ENCODE measurements at places on chromosomes 2 and 18.

GRCh38 chr2:1623906-1624445 lies 120.3 kb downstream of the PXDN start:
- no peak for DNase-seq

DNA sequence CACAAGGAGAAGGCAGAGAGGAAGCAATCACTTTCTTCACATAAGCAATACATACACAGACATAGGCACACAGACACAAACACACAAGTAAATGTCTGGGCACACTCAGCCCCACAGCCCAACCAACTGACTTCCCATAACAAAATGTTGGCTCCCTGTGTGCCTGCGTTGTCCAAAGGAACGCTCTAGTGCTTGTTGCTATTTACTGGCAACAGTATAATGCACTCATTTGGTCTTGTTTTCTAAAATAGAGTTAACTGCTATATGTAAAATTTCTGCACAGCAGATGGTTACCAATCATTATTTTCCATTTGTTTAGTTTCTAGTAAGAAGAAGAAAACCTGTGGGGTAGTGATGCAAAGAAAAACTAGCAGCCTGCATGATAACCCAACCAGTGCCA lies 16.5 kb downstream of the FIGN start:
- no peak for DNase-seq

GRCh38 chr2:32246911-32247310 lies 17.8 kb downstream of the NLRC4 start:
- DNase-seq: no peak

DNA sequence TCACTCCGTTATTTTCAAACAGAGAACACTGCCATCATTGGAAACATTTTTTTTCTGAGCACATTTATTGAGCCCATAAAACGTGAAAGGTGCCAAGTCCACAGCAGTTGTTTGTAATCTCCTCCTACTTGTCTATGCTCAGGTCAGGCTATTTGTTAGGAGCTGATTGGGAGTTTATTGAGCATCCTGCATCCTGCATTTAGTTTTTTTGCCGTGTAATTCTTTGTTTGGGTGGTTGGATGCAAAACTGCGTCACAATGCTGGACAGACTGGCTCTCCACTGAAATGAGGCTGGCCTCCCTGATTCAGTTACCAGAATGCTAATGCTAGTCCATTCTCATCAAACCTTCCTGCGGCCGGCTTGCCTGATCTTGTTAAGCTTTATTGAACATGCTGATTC lies 71.4 kb downstream of the RAPGEF4 start:
- no peak for DNase-seq

GRCh38 chr2:25588576-25588975 lies 84.8 kb downstream of the DTNB start:
- DNase-seq: no peak

DNA sequence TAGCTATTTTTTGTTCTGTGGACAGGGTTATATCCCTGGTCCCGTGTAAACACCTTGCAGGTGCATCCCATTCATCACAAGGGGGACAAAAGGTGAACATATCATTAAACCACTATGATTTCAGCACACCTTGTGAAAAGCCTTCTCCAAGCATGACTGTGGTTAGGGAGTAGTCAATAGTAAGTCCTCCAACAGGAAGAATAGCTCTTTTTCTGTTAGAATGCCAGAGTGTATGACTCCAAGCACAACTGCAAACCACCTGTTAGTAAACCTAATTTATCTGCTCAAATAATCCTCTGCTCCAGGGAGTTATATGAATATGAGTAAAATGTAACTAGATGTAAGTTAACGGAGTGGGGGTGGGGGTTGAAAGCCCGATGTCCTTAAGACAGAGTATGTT lies 240.5 kb downstream of the AGPS start:
- no peak for DNase-seq

- no peak for DNase-seq
Measured at GRCh38 chr2:159380685-159381239, 94.3 kb upstream of the WDSUB1 start.

DNA sequence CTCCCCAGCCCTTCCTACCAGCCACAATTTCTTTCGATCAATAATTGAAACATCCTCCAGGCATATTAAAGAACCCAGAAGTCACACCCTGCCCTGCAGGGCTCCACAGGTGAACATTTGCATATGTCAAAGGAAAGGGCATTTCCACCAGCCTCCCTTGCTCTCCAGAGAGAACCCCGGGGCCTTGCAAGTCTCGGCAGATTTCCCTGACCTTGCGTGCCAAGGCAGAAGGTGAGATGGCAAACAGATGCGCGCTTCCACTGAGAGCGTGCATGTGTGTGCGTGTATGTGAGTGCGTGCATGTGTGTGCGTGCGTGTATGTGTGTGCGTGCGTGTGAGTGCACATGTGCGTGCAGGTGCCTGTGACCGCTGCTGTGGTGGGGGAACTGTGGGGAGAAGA lies 120.3 kb downstream of the INO80D start:
- no peak for DNase-seq

DNA sequence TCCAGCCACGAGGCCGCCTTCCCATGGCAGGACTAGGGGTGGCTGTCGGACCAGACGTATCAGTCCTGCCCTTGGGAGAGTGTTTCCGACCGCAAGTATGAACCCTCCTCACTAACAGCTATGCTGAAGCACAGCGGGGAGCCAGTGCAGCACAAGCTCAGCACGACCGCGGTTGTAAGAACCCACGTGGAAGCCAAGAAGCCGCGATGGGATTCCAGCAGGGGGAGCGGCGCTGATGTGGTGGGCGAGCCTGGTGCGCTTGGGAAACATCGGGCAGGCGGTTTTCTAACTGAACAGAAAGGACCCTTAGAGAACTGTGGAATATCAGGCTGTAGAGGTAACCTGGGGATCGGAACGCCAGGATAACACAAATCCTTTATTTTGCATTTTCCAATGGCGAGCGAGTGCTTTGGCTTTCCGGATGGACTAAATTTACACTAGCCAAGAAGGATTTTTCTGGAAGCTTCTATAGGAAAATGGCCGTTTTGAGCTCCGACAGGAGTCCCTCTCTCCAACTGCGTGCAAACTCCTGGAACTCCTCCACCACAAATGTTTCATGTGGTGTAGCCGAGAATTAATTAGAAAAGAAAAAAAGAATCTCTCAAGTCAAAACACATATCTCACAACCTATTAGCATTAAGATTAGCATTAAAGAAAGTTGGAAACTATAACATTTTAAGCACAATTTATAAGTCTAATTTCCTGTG lies 132.0 kb upstream of the MYCN start:
- no peak for DNase-seq

DNA sequence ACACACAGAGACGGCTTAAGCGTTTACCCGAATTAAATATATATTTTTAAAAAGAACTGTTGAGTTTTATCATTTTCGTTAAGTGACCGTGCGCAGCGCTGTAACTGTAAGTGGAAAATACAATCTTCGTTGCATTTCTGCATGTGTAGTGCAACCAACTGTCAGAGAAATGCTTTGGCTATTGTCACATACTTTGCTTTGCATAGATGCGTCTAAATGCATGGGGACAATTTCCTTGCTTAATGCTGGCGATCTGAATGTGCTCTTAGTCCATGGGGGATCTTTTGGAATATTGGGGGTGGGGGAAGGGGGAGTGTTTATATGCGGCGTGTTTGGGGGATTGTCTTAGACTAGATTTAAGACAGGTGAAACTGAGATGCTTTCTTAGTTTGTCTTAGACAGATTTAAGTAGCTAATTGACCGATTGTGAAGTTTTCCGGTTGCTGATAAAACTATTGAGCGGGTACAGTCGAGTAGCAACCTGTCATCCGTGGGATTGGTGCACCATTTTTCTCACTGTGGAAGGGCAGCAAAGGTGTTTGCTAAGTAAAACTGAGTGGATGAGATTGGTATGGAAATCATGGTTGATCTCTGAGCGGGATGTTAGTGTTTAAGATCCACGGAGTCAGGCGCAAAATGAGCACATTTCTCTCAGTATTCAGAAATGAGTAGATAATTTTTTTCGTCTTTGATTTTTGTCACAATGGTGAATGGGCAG lies 476 bp downstream of the VSNL1 start:
- no peak for DNase-seq
